ENCODE measurements at places on chromosomes 5 and 9.

- DNase-seq = no peak
Observed at GRCh38 chr9:84293001-84293798, 47.4 kb downstream of the SLC28A3 start.

DNA sequence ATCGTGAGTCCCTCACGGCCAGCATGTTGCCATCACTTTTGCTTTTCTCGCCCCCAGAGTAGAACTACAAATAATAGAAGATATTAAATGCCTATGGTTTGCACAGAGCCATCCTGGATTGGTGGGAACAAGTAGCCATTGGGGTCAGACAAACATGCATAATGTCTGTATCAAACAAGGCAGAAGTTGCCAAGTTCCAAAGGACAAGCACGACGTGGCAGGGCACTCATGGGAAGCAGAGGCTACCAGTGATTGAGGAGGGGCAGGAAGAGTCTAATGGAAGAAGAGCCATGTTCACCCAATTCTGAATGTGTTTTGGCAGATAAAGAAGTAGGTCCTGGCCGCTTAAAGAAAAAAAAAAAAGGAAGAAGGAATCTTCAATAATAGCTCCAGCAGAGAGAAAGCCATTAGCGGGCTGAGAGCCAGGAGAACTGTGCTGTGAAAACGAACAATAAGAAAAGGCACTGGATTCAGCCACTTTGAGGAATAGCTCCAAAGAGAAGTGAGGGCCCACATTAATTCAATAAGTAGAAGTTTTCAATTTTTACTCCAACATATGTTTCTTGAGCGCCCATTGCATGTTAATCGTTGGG is 153.7 kb upstream of the ADCY2 start:
- no peak for DNase-seq

DNA sequence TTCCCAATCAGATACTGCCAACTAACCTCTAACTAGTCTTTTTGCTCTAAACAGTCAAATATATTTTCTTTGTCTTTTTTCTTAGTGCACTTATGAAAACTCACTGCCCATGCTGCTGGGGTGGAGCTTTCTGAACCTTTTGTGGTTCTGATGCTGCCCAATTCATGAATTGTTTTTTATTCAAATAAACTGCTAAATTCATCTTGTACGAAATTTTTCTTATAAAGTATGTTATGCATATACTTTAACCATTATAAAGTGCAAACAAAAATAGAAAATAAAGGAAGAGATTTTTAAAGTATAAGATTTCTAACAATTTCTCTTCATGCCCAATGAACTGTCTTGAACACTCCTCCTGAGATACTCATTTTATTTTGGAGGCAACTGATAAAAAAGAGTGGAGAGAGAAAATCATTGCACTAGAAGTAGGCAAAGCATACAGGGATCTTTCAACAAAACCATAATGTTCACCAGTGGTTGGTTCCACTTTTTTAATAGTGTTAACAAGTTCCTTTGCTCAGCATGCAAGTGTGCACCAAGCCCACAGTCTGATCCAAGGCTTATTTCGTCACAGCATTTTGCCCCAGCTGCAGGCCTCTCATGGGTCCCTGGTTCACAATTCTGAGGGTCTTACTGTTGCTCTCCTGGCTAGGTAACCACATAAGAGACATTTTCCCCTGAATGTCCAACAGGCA is 6.2 kb upstream of the FYB1 start:
- DNase-seq = no peak

- no peak for DNase-seq
Observed at GRCh38 chr9:114981063-114981462, 50.7 kb upstream of the TNFSF8 start.

DNA sequence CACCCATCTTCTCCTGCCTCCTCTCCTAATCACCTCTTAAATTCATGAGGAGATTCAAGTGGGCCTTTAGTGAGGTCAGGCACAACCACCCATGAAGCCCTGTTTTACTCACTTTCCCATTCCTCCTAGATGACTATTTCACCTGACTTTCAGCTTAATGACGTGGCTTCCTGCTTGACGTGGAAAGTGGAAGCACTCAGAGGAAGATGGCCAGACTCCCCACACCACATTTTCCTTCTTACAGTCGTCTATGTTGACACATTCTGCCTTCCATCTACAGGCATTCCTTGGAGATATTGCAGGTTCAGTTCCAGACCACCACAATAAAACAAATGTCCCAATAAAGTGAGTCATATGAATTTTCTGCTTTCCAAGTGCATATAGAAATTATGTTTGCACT is 146.4 kb upstream of the TAS2R1 start:
- no peak for DNase-seq

- DNase-seq = no peak
Observed at GRCh38 chr9:22922222-22922621, 475.6 kb downstream of the DMRTA1 start.

DNA sequence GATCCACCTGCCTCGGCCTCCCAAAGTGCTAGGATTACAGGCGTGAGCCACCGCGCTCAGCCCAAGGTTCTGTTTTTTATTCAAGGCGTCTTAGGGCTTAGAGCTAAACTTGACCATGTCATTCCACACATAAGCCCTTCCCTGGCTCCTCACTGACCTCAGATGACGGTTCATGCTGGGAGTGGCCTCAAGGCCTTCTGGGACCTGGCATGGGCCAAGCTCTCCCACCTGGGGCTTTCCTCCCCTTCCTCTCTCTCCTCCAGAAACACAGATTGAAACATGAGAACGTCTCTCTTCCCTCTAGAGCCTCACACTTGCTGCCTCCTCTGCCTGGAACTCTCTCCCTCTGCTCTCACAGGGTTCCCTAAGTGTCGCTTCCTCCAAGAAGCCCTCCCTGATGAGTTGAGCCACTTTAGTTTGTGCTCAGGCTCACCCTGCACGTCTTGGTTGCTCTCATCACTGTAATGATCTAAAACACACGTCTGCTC is 155.6 kb upstream of the IER5L start:
- DNase-seq = no peak

DNA sequence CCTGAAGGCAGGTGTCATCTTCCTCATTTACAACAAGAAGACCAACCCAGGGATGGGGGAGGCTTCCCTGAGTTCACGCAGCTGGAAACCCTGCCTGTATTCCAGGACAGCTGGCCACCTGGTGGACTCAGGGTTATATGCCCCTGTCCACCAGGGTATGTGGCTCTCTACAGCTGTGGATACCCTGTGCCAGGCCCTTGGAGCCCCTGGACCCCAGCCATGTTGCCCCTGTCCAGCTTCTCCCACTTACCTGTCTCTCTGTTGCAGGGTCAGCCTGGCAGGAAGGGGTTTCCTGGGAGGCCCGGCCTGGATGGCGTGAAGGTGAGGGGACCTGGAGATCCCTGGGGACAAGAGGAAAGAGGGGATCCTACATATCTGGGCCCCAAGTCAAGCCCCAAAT is 79.7 kb upstream of the ORM1 start:
- DNase-seq = no peak

GRCh38 chr9:105646879-105647594 is 15.2 kb upstream of the TAL2 start:
- DNase-seq = no peak

GRCh38 chr9:137219757-137220316 is 2.2 kb downstream of the RNF208 start:
- DNase-seq = no peak

- peak; percentile 58 for DNase-seq
Observed at GRCh38 chr9:78601957-78602565, 305.1 kb downstream of the PSAT1 start.

- no peak for DNase-seq
Observed at GRCh38 chr5:145551714-145552113, 283.4 kb downstream of the PRELID2 start.

GRCh38 chr9:136019681-136020060 is 58.5 kb upstream of the UBAC1 start:
- DNase-seq = no peak

GRCh38 chr5:172904643-172905345 is 54.4 kb upstream of the RPL26L1 start:
- no peak for DNase-seq

- DNase-seq = no peak
Observed at GRCh38 chr5:149946118-149946517, 1.5 kb upstream of the PDE6A start.

DNA sequence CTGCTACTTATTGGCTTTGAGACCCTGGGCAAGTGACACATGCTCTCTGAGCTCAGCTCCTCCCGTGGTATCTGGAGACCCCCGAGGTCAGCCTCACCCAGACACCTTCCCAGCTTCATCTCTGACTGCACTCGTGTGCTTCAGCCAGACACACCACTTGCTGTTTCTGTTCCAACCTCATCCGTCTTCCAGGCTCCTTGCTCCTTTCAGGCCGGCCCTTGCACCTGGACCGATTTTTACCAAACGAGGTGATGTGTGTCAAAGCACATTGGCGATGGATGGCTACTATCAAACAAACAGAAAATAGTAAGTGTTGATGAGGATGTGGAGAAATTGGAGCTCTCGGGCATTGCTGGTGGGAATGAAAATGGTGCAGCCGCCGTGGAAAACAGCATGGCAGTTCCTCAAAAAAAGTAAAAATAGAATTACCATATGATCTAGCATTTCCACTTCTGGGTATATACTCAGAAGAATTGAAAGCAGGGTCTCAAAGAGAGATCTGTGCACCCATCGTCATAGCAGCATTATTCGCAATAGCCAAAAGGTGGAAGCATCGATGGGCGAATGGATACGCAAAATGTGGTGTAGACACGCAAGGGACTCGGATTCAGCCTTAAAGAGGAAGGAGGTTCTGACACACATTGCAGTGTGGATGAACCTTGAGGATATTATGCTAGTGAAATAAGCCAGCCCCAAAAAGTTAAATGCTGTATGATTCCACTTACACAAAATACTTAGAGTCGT is 96.1 kb upstream of the IER5L start:
- no peak for DNase-seq

- DNase-seq = no peak
Observed at GRCh38 chr9:16572005-16572734, 298.3 kb downstream of the BNC2 start.

DNA sequence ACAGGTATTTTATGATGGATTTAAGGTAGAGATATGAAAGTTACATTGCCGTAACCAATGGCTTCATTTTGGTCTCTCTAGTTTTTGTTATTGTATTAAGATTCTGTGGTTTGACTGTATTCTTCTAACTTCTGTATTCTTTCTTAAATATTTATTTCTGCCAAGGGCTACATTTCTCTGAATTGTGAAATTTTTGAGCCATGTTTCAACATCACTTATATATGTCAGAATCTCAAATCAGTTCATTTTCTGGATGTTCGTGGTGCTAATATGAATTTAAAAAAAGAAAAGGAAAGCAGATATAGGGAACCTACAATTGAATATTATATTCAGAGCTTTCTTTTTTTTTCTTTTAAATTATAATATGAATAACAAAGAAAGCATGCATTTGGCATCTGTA is 142.7 kb downstream of the ANXA1 start:
- no peak for DNase-seq

DNA sequence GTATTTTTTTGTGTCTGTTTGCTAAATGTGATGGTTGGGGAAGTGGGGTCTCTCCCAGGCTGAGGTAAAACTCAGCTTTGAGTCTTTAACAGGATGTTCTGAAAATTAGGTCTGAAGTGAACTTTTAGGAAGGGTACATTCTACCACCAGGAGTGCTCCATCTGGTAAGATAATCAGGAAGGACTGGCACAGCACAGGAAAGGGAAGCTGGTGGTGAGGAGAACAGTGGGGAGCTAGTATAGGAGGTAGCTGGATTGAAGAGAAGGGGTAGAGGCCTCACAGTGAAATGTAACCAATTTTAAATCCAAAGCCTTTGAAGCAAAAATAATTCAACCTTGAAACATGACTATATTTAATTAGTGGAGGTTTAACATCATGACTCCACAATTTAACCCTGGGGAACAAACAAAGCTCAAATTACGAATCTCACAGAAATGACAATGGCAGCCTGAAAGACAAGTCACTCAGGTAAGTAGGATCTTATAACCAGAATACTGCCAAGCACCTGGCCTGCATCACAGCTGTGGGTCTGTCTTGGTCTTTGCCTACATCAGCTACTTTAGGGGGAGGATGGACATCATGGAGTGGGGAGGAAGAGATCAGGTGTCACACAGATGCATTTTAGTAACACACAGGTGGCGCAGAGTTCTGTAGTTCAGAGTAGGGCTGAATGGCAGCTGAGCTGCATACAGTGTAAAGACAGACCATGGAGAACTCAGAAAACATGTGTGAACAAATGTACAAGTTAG is 445.3 kb downstream of the DMRT2 start:
- no peak for DNase-seq

DNA sequence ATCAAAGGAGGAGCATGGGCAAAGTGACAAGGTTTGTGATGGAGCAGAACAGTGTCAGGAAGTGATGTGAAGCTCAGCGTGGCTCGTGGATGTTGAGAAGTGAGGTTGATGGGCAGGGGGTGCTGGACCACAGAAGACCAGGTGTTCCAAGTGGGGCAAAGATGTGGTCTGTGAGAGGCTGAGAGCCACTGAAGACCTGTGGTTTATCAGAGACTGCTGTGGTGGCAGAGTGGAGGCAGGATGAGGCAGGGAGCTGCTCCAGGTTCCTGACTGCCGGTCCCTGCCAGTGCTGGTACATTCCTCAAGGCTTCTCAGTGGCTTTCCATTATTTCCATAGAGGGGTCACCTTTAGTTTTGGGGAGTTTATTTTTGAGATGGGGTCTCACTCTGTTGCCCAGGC is 19.1 kb downstream of the PALM2AKAP2 start:
- DNase-seq = no peak

- DNase-seq = no peak
Observed at GRCh38 chr5:146632620-146633322, 116.8 kb upstream of the GPR151 start.

DNA sequence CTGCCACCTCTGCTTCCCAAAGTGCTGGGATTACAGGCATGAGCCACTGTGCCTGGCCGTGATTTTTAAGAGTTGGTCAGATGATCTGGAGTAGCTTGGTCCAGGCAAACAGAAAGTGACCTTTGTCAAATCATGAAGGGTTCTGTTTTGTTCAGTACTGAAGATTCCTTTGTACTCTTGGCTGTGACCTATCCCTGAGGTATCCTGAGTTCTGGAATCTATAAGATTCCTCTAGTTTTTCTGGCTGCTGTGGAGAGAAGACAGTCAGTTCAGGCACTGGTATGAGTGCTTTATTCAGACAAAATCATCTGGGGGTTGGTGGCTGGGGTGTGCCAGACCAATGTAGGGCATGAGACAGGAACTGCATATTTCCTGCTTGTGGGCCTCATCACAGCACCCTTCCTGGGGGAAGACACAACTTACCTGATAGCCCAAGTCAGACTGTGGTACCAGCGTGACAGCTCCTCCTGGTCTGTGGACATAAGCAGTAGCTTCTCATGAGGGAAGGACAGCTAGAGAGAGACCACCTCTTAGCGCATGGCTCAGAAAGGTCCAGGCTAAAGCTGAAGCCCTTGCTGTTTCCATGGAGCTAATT is 3.1 kb downstream of the ARHGEF39 start:
- no peak for DNase-seq

- no peak for DNase-seq
Observed at GRCh38 chr5:113067635-113068344, 91.2 kb downstream of the DCP2 start.

GRCh38 chr5:31347552-31347905 is 154.0 kb downstream of the CDH6 start:
- no peak for DNase-seq

GRCh38 chr9:89008744-89009545 is 17.7 kb downstream of the S1PR3 start:
- no peak for DNase-seq
